NCI-H524 (cell line): ENCODE measurements at places on chromosomes 12 and 14.
A peak's percentile ranks its signal among the peaks of the same experiment; 100 is the strongest.

DNA sequence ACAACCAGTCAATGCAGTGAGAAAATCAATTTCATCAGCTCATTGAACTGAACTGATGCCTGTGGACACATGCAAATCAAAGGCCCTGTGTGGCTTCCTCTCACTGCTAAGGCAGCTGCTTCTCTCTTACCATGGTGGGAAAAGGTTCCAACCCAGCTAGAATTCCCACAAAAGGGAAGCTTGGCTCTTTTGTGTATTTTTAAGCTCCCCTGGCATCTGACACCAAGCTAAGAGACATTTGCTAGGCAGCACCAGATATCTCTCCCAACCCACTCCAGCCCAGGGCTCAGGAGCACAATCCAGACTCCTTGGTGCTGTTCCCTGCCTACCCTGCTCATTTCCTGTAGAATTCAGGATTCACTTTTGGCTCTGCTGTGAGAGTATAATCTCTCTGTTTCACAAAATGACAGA is 129.6 kb downstream of the GXYLT1 start:
- no peak for DNase-seq

- no peak for DNase-seq
These were observed 194.3 kb downstream of the AEBP2 start for GRCh38 chr12:19633641-19634040.

- DNase-seq, result peak; percentile 8
These were observed 18.8 kb downstream of the GPR65 start for GRCh38 chr14:88023658-88024187.

- no peak for DNase-seq
These were observed 49.0 kb downstream of the AREL1 start for GRCh38 chr14:74663884-74664283.

- no peak for DNase-seq
These were observed 6.0 kb downstream of the TMEM260 start for GRCh38 chr14:56585461-56586084.

GRCh38 chr12:70994217-70994788 is 73.8 kb upstream of the PTPRR start:
- DNase-seq, result no peak

- DNase-seq, result peak; percentile 50
These were observed 91.4 kb downstream of the SETD3 start for GRCh38 chr14:99389174-99389826.

- DNase-seq, result no peak
These were observed 43.1 kb downstream of the DNAH10 start for GRCh38 chr12:123805173-123805572.

DNA sequence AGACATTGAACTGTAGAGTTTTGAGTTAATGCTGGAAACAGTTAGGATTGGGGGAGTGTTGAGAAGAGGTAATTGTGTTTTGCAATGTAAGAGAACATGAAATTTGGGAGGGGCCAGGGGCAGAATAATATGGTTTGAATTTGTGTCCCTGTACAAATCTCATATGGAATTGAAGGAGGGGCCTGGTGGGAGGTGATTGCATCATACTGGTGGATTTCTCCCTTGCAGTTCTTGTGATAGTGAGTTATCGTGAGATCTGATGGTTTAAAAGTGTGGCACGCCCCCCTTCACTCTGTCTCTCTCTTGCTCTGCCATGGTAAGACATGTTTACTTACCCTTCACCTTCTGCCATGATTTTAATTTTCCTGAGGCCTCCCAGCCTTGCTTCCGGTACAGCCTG is 876.0 kb upstream of the FBXO33 start:
- no peak for DNase-seq

GRCh38 chr12:30286345-30286926 is 409.2 kb downstream of the IPO8 start:
- peak; percentile 12 for DNase-seq

- no peak for DNase-seq
These were observed 19.3 kb downstream of the FMNL3 start for GRCh38 chr12:49687941-49688340.

DNA sequence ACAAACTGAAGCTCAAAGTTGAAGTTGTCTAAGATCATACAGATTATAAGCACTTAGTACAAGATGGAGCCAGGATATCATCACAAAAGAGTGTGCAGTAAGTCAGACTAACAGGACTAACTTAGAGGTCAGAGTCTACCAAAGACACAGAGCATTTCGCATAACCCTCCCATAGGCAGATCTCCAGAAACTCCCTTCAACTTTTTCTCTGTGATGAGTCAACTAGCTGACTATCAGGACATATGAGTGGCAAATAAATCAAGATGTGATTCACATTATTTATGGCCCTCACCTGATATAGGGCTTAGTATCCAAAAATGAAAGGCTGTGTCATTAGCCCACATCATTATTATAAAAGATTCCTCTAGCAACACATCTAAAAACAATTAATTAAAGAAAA is 484.6 kb downstream of the GALC start:
- no peak for DNase-seq

GRCh38 chr12:9992296-9992695 is 6.6 kb downstream of the CLEC1B start:
- no peak for DNase-seq

GRCh38 chr14:32121948-32122347 is 44.8 kb downstream of the ARHGAP5 start:
- no peak for DNase-seq

DNA sequence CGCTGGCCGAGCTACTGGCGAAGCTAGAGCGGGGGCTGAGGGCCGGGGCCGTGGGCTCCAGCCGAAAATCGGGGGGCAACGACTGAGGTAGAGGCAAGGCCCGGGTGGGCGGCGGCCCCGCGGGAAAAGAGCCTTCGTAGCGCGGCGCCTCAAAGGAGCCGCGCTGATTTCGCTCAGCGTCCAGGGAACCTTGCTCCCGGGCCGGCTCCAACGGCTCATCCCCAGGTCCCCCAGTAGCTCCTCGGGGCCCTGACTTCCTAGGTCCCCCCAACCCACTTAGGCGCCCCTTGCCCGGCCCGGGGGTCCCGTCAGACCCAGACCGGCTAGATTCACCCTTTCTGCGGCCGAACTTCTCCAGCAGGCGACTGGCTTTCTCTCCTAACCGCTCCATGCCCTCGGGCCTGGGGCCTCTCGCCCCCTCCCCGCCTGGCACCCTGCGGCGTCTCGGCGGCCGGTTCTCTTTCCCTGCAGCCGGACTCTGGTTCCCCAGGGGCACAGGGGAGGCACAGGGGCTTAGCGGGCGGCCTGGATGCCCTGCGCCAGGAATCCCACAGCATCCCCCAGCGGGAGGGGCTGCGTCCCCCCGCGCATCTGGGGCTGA is 375 bp downstream of the AJUBA start:
- no peak for DNase-seq

DNA sequence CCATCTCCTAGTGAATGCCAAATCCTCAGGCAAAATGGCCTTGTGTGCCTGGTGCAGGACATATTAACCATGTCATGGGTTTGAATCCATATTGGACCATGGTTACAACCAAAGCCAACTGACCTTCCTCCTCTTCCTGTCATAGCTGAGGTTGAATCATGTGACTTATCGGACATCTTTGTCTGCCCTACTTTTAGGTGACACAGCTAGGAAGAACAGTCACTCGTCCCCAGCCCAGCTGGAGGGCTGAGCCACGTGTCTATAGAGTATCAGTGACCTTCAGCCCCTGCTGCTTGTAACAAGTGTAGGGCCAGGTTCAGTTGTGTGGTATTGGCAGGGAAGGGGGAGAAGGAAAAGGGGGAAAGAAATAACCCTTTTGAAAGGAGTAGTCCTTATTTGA is 225.2 kb downstream of the KTN1 start:
- DNase-seq, result no peak

DNA sequence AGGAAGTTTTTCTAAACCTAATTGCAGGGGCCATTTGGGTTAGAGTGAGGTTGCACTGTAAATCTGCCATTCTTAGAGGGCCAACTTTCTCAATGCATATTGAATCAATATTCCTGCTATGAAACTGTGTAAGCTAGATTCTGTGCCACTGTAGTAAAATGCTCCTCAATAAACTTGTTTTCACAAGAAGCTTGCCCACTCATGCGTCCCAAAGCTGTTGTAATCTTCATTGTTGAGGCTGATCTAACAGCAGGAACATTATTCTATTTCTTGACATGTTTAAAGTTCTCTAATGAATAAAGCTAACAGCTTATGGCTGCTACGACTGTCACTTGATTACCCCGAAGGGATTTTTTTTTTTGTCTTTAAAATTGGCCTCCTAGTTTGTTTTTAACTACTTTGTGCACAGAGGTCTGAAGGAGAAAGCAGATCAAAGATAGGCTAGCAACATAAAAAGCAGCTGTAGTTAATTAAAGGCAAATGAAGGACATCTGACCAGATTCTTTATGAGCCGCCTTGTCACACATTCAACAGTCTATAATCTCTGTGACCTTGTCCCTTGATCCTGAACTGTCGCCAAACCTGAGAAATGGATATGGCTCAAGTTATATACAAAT is 243.7 kb downstream of the PAX9 start:
- no peak for DNase-seq

DNA sequence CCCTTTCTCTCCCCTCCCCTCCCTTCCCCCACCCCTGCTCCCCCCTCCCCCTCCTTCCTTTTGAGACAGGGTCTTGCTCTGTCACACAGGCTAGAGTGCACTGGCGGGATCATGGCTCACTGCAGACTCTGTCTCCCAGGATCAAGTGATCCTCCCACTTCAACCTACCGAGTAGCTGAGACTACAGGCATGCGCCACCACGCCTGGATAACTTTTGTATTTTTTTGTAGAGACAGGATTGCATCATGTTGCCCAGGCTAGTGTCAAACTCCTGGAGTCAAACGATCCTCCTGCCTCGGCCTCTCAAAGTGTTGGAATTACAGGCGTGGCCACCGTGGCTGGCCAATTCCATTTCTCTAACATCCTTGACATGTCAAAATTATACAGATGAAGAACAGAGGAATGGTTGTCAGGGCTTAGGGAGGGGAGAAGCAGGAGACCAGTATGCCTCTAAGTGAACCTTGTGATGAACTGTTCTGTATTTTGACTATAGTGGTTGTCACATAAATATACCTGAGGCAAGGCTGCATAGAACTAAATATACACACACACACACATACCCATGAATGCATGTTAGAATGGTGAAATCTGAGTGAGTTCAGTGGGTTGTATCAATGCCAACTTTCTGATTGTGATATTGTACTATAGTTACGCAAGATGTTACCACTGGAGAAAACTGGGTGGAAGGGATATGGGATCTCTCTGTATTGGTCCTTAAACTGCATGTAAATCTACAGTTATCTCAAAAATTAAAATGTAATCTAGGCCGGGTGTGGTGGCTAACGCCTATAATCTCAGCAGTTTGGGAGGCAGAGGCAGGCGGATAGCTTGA is 3.6 kb upstream of the CFAP73 start:
- no peak for DNase-seq

DNA sequence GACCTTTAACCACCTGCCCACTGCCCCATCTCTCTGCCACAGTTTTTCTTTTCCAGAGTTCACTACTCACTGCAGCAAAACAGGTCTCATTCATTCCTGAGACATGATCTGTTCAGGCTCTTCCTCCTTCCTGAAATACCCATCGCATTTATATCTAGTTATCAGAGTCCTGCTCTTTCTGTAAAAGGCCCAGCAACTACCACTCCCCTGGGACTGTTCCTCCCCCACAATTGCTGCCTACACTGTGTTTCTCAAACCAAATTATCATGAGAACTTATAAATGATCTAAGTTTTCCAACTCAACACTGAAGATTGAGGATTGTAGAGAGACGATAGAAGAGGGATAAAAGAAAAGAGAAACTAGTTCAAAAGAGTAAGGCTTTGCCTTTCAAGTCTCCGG is 40.8 kb upstream of the EPS8 start:
- DNase-seq, result no peak

- DNase-seq, result no peak
These were observed 286.7 kb upstream of the GRIP1 start for GRCh38 chr12:66965621-66966020.
